Omental fat pad (tissue), 4 donors: ENCODE measurements at places on chromosomes 1 and 21. TPM values are rescaled to one million over a fixed set of nuclear protein-coding genes. Genes with fewer than 3 reads are reported as not detected.

The CTTNBP2NL gene
- total RNA-seq, result 23.0 TPM

The SERTAD4 gene
- total RNA-seq, result 2.7 TPM

The GUCA2B gene
- not detected for total RNA-seq

The THRAP3 gene
- 77.2 TPM for total RNA-seq

The HTR6 gene
- total RNA-seq, result not detected

The CYP4A22 gene
- 0.72 TPM for total RNA-seq

The AMY2A gene
- not detected for total RNA-seq

DNA sequence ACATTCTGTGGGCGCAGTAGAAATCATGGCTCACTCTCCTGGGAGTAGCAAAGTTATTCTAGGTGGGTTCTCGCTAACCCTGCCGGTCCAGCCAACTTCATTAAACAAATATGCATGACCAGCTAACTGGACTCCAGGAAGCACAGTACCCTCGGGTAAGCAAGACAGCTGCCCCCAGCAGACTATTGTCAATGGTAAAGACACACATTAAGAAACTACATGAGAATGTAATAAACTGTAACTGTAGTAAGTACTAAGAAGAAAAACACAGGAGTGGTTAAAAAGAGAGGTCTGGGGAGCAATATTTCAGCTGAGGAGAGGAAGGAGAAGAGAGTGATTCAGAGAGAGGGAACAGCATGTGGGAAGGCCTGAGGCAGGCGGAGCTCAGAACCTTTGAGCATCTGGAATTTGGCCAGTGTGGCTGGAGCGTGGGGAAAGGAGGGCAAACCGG is 7.4 kb downstream of the SLC2A5 start:
- DNase-seq, result no peak

DNA sequence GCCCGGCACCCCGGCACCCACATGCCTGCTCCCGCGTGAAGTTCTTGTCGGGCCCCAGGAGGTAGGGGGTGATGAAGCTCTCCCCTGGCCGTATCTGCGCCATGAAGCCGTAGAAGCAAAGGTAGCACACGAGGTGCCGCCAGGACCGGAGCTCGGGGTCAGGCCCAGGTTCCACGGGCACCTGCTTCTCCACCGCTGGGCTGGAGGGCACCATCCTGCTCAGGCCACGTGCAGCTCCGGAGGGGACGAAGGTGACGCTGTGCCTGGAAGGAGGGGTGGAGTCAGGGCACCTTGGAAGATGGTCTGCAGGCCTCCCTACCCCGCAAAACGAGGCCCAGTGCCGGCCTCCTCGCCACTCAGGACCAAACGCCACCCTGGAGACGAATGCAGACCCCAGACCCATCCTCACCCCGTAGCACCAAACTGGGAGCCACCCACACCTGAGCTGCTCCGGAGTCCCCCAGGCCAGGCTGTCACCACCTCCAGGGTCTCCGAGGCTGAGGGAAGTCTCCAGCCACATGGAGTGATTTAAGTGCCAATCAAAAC is 4.4 kb downstream of the SLC19A1 start:
- no peak for DNase-seq

DNA sequence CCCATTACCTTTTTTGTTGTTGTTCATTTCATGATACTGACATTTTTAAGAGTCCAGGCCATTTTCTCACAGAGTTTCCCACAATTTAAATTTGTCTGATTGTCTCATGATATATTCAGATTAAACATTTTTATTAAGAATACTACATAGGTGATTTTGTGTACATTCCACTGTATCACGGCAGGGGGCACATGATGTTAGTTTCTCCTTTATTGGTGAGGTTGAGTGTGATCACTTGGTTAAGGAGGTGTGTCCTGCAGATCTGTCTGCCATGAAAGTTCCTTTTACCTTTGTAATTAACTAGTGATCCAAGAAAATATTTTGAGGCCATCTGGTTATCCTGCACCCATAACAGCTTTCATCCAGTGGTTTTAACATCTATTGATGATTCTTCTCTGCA is 11.8 kb downstream of the RTCA start:
- DNase-seq, result no peak

DNA sequence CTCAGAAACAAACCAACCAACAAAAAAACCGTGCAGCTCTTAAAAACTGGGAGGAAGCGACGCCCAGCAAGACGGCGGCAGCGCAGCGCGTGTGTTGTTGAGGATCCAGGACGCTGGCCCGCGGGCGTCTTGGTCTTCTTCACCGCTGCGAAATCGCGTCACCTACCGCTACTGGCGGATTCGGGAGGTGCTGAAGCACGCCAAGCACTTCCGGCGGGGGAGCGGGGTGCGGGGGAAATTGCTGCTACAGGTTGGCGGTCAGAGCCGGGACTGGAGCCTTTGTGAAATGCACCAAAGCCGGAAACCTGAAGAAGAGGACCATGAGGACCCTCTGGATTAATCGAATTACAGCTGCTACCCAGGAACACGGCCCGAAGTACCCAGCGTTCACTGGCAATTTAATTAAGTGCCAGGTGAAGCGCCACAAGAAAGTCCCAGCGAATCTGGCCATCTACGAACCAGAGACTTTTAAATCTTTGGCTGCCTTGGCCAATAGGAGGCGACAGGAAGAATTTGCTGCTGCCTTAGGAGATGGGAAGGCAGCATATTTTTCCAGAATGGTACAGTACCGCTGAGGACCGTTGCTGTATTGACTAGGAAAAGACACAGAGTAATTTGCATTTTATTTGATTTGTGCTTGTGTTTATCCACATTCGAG is 11.9 kb upstream of the RIPPLY3 start:
- no peak for DNase-seq

DNA sequence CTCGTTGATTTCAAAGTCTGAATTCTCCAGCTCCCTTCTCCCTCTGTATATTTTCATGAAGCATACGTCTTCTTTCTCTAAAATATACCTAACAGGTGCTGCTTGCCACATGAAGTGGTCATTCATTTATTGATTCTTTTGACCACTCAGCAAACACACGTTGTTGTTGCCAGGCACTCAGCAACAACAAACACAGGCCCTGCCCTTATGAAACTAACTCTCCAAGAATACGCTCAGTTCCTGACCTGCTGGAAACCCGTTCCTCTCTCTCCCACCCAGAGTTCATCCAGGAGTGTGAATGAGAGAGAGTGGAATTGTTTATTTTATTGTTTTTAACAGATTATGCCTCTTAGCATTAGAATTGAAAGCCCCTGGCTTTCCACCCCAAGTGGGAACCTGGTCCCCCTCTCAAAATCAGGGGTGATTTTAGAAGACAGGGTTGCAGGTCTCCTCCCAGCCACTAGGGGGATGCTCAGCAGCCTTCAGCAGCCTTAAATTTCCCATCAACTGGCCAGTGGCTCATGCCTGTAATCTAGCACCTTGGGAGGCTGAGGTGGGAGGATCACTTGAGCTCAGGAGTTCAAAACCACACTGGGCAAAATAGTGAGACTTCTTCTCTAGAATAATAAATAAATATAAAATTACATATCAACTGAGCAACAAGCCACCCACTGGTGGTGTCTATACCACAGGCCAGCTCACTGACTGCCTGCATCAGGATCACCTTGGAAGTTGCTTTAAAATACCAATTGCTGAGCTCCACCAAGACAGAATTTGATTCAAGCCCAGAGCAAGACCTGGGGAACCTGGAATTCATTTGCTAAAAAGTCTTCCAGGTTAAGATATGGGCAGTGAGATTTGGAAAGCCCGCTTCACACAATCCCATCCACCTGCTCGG is 181.0 kb upstream of the KLHDC7A start:
- DNase-seq, result no peak

DNA sequence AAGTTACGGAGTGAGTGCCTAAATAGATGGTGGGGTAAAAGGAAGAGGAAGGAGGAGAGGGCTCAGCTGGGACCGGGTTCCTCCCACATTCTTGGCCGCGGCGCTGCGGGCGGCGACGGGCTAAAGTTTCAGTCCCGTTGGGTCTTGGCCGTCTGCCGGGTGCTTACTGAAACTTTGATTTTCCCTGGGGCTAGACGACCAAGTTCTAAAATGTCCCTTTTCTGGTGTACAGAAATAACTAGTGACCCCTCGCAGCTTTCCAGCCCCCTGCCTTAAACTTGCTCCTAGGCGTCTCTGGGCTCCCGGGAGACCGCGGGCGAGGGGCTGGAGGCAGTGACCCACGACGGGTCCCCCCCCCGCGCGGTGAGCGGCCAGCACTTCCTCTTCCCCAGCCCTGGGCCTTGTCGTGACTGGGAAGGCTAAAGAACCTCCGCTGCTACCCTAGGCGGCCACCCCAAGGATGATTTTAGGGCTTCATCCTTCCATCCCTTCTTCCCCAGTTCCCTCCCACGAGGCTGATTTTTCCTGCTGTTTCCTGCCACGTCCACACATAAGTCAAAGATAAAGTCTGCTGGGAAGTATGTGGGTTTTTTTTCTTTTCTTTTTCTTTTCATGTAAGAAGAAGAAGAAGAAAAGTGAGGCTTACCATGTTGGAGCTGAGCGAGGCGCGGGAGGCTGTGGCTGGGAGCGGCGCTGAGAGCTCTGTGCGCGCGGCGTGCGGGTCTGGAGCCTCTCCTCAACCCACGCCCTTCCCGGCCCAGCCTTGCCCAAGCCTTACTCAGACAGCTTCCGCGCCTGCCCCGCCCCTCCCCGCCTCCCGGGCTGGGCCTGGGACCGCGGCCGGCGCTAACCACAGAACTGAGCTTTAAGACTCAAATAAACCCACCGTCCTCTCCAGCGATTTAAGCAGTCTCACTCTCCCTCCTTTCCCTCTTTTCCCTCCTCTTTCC is at the start of gene S100A11:
Gene S100A11 (minus strand): TSS at position 738 of the 950 bp plus-strand sequence. CDS start 89 bp downstream, at position 649.
- peak; percentile 78 for DNase-seq

- no peak for DNase-seq
Observed at GRCh38 chr1:181179987-181180365, 91.5 kb downstream of the IER5 start.

GRCh38 chr1:168285521-168285790 is 4.8 kb downstream of the TBX19 start:
- no peak for DNase-seq

GRCh38 chr21:31041295-31042079 is 3.2 kb upstream of the KRTAP19-8 start:
- no peak for DNase-seq

DNA sequence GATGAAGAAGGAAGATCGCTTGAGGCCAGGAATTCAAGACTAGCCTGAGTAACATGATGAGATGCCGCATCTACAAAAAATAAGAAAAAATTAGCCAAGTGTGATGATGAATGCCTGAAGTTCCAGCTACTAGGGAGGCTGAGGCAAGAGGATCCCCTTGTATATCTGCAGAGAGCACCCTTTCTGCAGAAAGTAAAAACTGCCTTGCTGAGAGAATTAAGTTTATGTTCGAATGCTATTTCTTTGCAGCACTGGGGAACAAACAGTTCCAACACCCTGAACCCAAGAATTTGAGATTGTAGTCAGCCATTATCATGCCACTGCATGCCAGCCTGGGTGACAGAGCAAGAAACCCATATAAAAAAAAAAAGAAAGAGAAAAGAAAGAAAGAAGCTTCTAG is 20.6 kb upstream of the KCNT2 start:
- no peak for DNase-seq

GRCh38 chr1:201739492-201740085 is 89.4 kb upstream of the IPO9 start:
- DNase-seq, result no peak

GRCh38 chr1:110927484-110928075 is 36.1 kb downstream of the LRIF1 start:
- no peak for DNase-seq

DNA sequence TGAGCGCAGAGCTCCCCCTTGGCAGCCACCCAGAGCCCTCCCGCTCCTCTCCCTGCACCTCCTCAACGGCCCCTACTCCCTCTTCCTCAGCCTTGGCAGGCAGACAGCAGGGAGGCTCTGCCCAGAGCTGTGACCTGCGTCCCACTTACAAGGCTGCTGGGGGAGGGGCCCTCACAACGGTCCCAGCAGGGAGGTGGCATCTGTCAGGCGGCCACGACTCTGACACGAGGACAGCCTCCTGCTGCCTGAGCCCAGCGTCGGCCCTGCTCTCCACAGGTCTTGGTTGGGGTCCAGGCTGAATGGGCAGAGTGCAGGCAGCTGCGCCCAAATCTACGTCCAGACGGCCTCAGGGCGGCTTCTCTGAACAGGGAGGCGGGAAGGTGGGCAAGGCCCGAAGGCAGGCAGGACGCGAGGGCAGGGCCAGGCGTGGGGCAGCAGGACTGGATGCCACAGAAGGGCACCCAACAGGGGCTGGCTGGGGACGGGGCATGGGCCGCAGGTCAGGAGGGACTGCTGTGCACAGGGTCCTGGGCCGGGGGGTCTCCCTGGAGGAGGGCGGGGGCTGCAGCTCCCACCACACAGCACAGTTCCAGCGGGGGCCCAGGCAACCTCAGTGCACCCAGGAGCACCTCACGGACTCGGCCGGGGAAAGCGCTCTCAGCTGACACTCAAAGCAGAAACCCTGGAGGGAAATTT is 7.5 kb downstream of the SLC19A1 start:
- no peak for DNase-seq

DNA sequence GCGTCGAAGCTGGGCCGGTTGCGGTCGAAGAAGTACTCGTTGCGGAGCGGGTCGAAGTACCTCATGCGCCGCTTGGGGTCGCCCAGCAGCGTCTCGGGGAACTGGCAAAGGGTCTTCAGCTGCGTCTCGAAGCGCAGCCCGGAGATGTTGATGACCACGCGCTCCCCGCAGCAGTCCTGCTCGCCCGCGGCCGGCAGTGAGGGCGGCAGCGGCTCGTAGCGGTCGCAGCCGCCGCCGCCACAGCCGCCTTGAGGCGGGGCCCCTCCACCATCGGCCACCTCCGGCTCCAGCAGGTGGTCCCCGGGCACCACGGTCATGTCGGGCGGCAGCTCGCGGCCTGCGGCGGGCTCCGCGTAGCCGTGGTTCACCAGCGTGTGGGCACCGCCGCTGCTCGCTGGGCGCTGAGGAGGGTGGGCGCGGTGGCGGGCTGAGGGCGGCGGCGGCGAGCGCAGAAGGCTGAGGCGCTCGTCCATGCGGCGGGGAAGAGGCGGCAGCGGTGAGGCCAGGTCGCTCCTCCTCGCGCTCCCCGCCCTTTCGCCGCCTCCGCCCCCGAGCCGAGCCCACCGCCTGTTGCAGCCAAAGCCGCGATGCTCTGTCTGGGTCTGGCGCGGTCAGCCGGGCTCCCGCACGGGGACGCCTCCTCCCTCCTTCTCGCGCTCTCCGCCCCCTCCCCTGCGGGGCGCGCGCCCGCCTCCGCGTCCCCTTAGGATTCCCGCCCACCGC is at the start of gene KCNA3:
Gene KCNA3 (minus strand): TSS at position 604 of the 723 bp plus-strand sequence. CDS start 131 bp downstream, at position 473.
- no peak for DNase-seq

GRCh38 chr1:47002211-47002610 is 21.3 kb upstream of the CYP4X1 start:
- no peak for DNase-seq

- no peak for DNase-seq
Observed at GRCh38 chr1:2415801-2416208, 3.4 kb upstream of the PEX10 start.

- DNase-seq, result no peak
Observed at GRCh38 chr1:209219791-209220524, 363.6 kb upstream of the CAMK1G start.

GRCh38 chr1:207922554-207922953 is 11.6 kb upstream of the CD34 start:
- no peak for DNase-seq

DNA sequence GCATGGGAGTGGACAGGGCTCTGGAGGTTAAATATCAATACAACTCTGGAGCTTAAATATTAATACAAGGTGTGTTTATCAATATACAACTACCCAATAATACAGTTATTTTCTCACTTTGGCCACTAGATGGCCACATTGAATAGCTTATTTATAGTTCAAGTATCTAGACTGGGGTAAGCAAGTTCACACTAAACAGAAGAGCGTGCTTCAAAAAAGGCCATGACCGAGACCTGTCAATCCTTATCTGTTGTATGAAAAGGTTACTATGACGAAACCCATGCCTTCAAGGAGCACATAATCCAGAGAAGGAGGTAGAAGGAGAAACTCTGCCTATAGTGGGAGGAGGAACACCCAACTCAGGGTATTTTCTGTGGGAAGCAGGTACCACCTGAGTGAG is 29.1 kb downstream of the CHML start:
- DNase-seq, result no peak
